Right renal pelvis (tissue), 4 donors: ENCODE measurements at places on chromosomes 4 and X.

- no peak for DNase-seq
Measured at GRCh38 chrX:21831496-21831895, 7.9 kb upstream of the MBTPS2 start.

DNA sequence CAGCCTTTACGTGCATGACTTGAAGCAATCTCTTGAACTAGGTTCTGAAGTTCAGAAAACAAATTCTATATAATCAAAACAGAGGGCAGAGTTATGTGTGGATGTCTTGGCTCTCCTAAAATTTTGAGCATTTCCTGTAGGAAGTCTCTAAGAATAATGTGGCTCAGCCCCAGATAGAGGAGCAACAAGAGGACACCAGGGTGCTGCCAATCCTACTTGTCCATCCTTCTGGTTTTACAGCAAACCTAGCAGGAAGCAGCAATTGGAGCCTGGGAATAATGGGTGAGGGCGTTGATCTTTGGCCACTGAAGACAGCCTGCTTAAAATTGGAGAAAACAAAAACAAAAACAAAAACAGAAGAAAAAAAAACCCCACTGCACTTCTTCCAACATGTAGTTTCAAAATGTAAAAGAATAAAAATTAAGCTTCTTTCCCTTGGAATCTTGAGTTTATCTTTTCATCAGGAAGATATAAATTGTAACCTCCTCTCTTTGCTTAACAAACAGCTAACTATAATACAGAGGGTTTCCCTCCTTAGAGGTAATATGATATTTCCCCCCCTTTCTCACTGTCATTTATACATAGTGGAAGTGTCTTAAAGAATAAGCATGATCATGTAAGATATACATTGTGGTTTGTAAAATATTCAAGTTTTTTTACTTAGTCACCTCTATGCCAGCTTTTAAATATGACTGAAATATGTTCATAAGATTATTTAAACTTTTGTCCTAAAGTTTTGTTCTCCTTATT is 130.6 kb downstream of the FBXO8 start:
- DNase-seq = no peak

- DNase-seq = no peak
Measured at GRCh38 chr4:168220893-168221292, 97.7 kb downstream of the DDX60 start.

GRCh38 chr4:41012293-41012692 is 202.0 kb downstream of the APBB2 start:
- no peak for DNase-seq

DNA sequence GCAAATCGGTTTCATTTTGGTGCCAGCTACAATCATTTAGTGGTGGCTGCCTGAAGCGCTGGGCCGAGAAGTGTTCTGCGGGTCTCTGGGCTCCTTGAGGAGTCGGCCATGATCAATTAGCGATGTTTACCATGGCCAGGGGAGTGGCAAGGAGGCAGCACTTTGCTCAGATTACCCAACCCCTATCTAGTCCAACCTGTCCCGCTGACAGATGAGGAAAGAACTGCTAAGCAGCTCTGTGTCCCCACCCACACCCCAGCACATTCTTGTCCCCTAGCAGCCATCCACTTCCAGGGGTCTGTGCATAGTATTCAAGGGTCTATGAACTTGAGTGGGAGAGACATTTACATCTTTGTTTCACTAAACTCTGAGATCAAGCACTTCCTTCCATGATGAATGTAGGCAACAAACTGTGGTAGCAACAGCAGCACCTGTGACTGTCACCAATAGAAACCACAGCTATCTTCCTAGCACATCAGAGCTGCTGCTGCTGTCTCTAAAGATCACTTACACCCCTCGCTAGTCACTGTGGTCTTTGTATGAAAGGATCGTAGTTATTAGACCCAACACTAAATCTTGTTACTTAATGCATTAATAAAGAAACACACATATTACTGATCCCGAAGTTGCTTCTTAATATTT is 331.6 kb downstream of the BCOR start:
- no peak for DNase-seq

- DNase-seq = no peak
Measured at GRCh38 chrX:115906276-115906675, 264.3 kb upstream of the AGTR2 start.

- no peak for DNase-seq
Measured at GRCh38 chrX:83160096-83160495, 348.0 kb upstream of the POU3F4 start.

GRCh38 chr4:188423039-188423438 is 283.8 kb downstream of the TRIML1 start:
- DNase-seq = no peak
